ENCODE measurements at places on chromosomes 11 and 22.

GRCh38 chr11:76151556-76152085 lies 54.7 kb downstream of the WNT11 start:
- DNase-seq: no peak

GRCh38 chr11:46760429-46761128 lies 41.6 kb downstream of the F2 start:
- DNase-seq: no peak

- no peak for DNase-seq
Measured at GRCh38 chr11:118930094-118930712, 4.5 kb upstream of the BCL9L start.

DNA sequence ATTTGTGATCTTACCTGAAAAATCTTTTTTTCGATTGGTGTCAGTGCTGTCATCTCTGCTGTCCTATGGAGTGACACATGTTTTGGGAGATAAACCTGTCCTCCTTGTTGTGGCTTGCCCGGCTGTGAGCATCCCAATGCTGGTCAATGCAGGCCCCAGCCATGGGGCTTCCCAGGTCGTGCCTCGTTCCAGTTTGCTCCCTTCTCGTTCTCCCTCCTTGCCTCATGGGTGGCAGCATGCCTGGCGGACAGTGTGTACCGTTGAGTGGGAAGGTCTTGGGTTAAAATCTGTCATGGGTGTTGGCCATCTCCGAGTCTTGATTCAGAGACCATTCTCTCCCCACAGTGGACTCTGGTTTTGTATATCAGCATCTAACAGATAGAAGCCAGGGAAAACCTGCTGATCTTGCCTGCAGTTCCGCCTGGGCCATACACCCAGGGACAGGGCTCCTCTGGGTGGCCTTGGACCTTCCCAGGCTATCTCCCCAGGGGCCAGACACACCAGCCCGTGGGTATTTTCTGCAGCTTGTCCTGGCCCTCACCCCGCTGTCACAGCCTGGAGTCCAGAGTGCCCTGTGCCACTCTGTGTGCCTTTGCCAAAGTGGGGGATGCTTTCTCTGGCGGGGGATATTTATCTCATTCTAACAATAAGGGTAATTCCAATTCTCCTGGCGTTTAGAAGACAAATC lies 208.1 kb downstream of the TBC1D22A start:
- DNase-seq: no peak

- no peak for DNase-seq
Measured at GRCh38 chr11:43694477-43694876, 13.9 kb downstream of the HSD17B12 start.

GRCh38 chr11:128483211-128483788 lies 104.1 kb downstream of the ETS1 start:
- DNase-seq: no peak

DNA sequence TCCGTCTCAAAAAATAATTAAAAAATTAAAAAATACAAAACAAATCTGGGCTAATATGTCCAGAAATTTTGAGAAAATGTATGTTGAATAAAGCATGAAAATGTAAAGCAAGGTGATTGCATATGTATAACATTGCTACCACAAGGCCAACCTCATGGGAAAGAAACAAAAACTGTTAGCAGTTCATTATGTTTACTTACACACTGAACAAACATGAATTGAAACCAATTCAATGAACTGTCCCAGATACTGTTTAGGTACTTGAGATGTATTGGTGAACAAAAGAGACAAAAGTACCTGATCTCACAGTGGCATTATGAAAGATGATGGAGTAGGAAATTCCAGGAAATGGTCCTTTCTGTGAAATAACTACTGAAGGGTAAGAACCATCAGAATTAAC lies 43.8 kb upstream of the IGLL5 start:
- DNase-seq: no peak

DNA sequence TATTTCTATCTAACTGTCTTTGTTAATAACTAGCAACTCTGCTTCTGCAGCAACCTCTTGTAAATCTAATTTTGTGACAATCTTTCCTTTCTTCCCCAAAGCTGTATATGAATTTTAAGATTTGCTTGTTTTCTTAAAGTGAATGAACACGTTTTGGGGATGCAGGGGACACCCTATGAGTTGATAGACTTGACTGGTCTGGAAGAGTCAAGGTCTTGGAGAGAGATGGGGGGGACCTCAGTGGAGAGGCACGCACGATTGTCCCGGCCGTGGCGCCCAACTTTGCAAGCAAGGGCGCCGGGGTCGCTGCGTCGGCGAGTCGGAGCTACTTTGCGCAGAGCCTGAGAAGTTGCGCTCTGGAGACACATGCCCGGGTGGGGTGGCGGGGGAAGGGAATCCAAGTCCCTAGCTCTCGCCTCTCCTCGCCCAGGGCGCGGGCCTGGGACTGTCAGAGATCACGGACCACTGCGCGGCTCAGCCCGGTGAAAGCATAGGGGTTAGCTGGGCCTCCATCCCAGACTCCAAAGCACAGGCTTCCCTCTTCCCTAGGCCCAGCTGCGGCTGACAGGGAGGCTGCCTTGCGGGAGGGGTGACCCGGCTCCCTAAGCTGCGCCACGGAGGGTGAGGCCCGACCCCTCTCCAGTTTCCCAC lies 854 bp downstream of the ABCC8 start:
- no peak for DNase-seq

GRCh38 chr11:77207618-77208313 lies 79.7 kb downstream of the MYO7A start:
- DNase-seq: no peak

GRCh38 chr22:25540908-25541660 lies 23.4 kb upstream of the GRK3 start:
- no peak for DNase-seq

GRCh38 chr11:85783758-85784157 lies 27.2 kb downstream of the SYTL2 start:
- no peak for DNase-seq

- DNase-seq: no peak
Measured at GRCh38 chr22:20579273-20580120, 72.1 kb downstream of the MED15 start.

GRCh38 chr22:38740116-38740723 lies 15.6 kb downstream of the SUN2 start:
- no peak for DNase-seq

DNA sequence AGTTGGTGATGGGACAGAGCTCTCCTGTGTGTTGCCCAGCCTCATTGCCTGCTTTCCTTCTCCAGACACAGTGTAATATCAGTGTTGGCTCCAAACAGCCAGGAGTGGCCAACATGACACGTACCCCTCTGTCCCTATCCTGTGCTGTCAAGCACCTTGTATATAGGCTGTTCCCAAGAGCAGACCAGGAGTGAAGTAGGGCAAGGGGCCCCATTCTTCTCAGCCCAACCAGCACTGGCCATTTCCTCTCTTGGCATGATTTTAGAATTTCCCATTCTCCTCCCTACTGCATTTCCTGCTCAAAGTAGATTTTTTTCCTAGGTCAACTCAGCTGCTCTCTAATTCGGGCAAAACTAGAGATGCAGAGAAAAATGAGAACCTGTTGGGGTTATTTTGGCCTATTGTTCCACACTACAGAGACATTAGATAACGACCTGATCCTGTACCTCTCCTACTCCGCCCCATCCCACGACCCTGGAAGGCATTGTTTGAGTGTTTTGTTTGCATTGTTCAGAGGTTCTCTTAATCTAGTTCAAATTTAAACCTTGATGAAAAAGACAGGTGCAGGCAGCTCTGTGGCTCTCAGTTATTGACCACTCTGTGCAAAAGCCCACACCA lies 95.6 kb downstream of the RASSF10 start:
- DNase-seq: no peak

DNA sequence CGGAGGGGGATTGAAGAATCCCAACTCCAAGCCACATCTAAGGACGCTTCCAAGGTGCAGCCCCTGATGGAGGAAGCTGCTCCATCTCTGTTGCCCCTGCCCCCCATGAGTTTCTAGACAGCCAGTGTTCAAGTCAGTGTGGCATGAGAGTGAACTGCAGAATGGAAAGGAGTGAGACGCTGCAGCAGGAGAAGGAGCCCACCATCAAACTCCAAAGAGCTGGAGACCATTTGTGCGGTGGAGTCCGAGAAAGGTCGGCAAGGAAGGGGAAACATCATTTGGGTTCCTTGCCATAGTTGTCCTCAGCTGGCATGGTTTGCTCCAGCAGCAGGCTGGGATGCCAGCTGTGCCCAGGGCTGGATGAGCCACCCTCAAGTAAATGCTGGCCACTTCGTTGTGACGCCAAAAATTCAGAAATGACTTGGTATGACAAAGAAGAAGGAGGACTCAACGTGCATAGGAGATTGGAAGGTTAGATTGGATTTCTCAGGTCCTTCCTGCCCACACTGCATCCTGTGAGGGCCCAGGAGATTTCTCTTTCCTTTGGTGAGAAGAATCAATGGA lies 16.4 kb downstream of the APOL2 start:
- no peak for DNase-seq

DNA sequence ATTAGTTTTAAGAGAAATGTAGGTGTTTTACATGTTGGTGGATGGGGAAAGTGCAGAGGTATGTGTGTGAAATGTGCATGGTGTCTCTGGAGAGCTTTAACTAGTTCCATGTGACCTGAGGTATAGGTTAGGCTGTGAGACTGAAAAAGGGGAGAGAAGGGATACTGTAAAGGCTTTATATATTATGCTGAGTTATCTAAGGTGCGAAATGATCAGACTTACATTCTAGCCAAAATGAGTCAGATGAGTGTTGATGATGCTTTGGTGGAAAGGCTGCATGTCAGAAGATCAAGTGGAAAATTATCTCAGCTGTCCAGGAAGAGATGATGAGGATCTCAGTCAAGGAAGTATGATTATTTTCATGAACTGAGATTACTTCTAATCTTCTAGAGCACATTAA lies 15.8 kb downstream of the ACAT1 start:
- DNase-seq: no peak

GRCh38 chr11:117794135-117794534 lies 2.9 kb downstream of the DSCAML1 start:
- no peak for DNase-seq

DNA sequence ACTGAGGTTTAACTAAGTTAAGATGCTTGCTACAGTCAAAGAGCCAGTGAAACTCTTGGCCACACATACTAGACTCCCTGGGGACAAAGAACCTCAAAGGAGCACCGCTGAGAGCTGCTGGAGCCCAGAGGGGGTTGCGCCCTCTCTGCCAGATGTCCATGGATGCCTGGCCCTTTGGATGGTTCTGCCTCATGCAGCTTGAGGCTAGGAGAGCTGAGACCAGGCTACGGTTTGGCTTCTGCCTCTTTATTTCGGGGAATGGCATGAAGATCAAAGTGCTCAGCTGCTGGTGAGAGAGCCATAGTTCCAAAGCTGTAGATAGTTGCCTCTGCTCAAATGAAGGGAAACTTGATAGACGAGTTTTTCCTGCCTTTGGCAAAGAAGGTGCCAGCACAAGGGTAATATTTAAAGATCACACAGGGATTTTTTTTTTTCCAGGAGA lies 43.0 kb downstream of the RASSF10 start:
- no peak for DNase-seq

DNA sequence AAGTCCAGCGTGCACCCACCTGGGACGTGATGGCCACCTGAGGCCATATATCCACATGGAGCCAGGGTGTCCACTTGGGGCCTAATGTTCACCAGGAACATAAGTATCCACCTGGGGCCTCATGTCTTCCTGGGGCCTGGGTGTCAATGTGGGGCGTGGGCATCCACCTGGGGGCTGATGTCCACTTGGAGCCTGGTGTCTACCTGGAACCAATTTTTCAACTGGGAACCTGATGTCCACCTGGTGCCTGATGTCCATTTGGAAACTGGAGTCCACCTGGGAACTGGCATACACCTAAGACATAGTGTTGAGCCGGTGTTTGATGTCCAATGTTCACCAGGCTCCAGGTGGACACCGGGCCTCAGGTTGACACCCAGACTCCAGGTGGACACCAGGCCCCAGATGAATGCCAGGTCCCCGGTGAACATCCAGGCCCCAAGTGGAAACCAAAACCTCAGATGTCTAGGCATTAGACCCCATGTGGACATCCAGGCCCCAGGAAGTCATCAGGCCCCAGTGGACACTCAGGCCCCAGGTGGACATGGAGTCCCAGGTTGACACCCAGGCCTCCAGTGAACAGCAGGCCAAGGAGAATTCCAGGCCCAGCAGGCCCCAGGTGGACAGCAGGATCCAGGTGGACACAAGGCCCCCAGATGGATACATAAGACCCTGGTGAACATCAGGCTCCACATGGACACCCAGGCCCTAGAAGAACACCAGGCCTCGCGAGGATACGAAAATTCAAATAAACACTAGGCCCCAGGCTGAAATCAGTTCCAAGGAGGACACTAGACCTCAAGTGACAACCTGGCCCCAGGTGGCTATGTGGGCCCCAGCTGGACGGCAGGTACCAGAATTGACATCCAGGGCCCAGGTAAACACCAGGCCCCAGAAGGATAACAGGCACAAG lies 56.0 kb upstream of the SEPTIN5 start:
- DNase-seq: no peak

DNA sequence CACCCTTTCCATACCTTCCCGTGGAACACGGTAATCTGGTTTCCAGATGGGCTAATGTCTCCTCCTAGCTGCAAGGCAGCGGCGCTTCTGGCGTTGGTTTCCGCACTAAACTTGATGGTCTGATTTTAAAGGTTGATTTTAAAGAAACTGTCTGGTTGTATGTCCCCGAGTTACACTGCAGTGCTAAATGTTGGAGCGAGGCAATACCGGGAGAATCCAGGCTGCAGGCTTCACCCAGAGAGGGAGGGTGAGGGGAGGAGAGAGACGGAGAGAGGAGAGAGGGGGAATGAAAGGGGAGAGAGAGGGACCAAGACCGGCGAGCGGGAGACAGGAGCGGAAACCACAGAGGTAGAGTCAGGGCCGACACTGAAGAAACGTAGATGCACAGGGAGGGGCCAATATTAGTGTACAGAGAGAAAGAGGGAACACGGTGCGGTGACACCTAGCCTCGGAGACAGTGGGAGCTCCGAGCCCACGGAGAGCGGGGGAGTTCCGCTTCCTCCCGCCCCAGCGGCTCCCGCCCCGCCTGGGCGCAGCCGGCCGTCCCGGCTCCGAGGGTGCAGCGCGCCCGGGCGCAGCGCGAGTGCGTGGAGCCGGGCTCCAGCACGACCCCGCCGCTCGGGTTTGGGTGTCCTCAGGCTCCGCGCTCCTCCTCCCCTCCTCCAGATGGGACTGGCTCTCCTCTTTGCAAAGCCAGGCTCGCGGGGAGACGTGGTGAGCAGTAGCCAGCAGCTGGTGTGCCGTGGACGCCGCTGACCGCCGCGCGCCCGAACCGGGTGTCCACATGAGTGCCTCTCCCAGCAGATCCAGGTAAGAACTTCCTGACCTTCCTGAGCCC lies 71.9 kb upstream of the GRAMD1B start:
- DNase-seq: peak; percentile 17

- peak; percentile 43 for DNase-seq
Measured at GRCh38 chr11:9459667-9460321, 1.0 kb upstream of the ZNF143 start.

DNA sequence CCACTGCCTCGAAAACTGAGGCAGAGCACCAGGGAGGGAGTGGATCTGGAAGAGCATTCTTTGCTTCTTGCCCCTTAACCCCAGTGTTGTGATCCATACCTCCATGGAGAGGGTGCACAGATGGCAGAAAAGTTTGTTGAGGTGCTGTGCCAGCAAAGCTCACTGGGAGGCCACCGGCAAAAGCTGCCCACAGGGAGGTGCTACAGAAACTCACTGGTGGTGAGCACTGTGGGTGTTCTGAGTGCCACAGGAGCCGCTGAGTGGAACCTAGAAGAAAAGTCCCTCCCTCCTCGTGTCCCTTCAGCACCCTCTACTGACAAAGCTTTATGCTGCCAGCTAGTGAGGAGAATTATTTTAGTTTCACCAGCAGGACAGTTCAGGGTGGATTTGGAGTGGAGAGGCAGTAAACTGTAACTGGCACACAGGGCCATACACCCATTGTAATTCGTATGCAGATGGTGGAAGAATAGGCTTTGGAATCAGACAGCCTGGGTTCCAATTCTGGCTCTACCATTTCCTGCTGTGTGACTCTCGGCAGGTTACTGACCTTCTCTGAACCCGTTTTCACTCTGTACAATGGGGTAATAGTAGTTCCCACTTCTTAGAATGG lies 84.6 kb downstream of the SWAP70 start:
- DNase-seq: peak; percentile 27
